ENCODE measurements at places on chromosomes 11 and 22.

GRCh38 chr22:28223826-28224225 is 304.8 kb upstream of the PITPNB start:
- no peak for DNase-seq

DNA sequence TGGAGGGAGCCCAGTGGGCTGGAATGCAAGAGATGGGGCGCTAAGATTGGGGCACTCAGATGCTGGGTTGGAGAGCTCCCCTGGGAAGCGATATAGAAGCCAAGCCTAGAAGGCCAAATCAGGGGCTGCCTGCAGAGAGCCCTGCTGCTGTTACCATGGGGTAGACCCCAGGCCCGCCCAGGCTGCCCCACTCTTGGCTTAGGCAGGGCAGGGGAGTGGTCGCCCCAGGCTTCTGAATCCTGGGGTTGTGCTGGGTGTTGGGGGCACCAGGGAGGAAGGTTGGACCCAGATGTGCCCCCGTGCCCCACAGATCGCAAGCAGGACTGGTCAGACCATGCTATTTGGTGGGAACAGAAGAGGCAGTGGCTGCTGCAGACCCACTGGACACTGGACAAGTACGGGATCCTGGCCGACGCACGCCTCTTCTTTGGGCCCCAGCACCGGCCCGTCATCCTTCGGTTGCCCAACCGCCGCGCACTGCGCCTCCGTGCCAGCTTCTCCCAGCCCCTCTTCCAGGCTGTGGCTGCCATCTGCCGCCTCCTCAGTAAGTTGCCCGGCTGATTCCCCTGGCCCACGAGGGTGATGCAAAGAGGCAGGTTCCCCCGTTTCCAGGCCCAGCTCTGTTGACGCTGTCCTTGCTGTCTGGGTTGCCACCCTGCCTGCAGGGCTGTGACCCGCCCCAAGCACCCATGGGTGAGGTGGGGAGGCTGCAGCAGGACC is 3.9 kb downstream of the FERMT3 start:
- no peak for DNase-seq

- no peak for DNase-seq
Observed at GRCh38 chr11:8361664-8362210, 98.1 kb upstream of the LMO1 start.

DNA sequence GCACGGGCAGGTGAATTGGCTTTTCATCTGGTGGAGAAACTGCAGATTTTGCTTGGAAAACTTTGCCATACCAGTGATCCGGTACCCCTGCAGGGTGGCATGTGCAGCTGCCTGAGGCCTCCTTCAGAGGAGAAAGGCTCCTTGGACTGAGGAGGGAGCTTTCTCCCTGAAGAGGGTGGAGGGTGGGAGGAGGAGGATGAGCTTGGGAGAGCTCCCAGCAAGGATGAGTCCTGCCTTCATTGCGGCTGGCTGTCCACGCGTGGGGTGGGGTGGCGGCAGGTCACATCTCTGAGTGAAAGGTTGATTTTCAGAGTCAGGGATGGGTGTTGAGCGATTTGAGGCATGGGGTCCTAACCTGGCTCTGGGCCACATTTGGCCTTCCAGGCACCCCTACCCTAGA is 96.8 kb downstream of the GRAMD1B start:
- no peak for DNase-seq

DNA sequence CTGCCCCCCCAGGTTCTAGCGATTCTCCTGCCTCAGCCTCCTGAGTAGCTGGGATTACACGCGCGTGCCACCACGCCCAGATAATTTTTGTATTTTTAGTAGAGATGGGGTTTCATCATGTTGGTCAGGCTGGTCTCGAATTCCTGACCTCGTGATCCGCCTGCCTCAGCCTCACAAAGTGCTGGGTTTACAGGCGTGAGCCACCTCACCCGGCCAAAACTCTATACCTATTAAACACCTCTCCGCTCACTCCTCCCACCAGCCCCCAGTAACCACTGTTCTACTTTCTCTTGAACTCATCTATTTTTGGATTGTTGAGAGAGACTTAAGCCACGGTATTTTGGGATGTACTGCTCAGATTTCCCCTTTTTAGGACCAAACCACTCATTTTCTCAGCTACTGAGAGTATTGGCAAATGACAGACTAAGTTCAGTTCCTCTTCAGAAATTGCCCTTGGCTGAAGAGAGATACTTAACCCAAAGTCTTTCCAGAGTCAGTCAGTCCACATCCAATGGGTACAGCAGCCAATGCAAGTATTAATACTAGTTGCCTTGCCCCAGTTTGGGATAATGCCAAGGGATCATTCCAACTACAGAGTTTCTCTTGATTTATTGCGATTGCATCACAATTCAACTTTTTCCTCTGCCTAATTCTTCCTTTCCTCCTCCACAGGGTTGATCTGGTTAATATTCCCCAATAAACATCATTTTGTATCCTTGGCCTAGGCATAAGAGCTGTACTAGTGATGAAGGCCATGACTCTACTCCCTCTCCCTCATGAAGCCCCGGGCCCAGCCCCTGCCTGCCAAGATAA is 36.8 kb upstream of the CSTF3 start:
- no peak for DNase-seq

GRCh38 chr11:126160345-126161022 is 51.0 kb downstream of the RPUSD4 start:
- no peak for DNase-seq

DNA sequence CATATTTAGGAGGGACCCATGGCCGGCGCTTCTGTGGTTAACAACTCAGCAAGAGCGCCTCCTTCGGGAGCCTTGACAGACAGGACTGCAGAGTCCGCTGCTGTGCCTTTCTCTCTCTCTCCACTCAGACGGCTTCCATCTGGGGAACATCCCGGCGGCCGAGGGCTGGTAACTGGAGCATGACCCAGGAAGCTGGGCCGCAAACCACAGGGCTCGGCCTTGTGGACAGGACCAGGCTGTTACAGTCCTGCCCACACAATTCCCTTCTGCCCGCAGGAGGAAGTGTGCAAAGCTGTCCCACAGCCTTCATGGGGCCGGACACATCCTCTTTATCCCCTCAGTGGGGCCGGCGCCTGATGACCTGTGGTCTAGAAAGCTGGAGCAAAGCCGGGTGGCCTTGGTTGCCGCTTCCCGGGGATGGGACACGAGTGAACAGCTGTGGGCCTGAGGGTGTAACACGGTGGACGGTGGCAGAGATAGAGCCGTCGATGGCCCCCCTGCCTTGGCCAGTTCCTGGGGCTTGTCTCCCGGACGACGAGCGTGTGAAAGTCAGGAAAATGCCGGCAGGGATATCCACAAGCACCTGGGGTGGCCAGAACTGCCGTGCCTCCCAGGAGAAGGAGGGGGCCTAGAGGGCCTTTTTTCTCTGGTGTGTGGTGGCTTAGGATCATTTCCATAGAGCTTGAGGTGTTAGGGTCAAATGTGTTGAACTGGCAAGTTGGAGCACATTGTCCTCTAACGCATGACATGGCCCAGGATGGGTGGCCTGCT is 50.1 kb downstream of the FBLN1 start:
- no peak for DNase-seq

- DNase-seq: no peak
Observed at GRCh38 chr11:36488096-36488495, 22.0 kb downstream of the TRAF6 start.

- DNase-seq: no peak
Observed at GRCh38 chr11:66124564-66124963, 54.5 kb downstream of the PACS1 start.

DNA sequence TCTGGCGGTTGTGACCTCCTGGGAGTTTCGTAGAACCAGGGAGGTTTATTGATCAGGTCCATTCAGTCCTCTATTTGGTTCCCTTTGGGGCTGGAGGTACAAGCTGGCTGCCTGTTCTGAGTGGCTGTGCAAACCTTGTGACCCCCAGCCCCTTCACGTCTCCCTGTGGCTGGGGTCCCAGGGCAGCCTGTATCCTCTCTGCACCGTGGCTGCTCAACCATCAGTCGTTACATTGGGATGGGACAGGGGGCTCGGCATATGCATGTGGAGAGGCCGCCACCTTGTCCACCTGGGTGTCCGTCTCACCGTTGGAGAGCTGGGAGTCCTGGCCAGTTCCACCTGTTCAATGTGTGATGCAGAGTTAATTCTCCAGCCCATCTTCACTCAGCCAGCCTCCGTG is 195.7 kb downstream of the TBC1D22A start:
- no peak for DNase-seq

DNA sequence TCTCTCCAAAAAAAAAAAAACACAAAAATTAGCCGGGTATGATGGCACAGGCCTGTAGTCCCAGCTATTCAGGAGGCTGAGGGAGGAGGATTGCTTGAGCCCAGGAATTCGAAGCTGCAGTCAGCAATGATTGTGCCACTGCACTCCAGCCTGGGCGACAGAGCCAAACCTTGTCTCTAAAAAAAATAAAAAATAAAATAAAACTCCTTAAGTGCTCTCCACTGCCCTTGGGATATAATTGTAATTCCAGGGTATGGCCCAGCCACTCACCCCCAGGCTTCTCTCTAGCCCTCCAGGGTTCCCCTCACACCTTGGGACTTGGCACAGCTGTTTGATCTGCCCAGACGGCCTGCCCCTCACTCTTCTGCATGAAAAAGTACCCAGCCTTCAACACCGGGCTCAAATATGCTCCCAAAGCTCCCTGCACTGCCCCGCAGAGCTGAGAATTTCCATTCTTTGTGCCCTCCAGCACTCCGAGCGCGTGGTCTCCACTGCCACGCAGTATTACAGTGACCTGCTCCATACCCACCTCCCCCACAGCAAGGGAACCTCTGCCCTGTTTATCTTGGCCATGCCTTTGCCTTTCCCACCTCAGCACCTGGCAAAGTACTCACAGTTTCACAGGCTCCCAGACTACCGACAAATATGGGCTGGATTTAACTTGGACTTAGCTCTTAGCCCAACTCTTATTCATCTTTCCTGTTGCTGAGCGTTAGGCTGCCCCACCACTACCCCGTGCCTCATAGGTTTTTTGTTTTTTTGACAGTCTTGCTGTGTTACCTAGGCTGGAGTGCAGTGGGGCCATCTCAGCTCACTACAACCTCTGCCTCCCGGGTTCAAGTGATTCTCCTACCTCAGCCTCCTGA is 7.6 kb upstream of the FTH1 start:
- no peak for DNase-seq

DNA sequence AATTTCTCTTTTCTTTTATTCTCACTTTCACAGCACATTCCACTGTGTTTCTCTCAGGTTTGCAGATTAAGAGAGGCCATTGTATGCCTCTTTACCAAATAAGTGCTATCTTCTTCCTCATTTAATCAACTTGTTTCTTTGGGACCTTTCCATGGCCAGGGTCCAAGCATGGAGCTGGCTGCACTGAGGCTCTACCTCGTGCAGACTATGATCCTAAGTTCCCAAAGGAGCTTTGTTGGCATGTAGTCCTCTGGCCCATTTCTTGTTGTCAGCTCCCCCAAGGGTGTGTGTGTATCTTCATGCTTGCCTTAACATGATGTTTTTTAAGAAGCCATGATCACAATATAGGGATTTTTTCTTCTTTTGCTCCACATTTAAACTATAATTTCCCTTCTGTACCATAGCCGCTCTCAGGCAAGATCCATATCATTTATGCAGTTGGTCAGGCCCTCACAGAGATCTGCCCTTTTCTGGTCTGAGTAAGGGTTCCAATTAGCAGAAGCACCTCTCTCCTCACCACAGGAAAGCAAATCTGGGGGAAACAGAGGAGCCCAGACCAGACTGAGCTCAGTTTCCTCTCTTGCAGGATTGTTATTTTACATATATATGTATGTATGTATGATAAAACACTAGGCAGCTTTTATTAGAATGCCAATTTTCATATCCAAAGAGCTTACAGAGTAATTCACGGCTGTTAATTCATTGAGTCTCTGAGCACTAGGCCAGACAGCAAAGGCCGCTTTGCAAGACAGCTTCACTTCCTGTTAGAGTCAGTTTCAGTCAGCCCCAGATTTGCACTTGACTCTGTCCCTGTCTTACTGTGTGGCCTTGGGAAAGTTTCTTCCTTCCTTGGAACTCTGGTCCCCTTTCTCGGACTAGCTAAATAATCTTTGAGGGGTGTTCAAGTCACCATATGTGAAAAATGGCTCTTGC is 34.3 kb downstream of the CYB5R2 start:
- no peak for DNase-seq

GRCh38 chr11:6505577-6506240 is 8.6 kb downstream of the DNHD1 start:
- peak; percentile 9 for DNase-seq

DNA sequence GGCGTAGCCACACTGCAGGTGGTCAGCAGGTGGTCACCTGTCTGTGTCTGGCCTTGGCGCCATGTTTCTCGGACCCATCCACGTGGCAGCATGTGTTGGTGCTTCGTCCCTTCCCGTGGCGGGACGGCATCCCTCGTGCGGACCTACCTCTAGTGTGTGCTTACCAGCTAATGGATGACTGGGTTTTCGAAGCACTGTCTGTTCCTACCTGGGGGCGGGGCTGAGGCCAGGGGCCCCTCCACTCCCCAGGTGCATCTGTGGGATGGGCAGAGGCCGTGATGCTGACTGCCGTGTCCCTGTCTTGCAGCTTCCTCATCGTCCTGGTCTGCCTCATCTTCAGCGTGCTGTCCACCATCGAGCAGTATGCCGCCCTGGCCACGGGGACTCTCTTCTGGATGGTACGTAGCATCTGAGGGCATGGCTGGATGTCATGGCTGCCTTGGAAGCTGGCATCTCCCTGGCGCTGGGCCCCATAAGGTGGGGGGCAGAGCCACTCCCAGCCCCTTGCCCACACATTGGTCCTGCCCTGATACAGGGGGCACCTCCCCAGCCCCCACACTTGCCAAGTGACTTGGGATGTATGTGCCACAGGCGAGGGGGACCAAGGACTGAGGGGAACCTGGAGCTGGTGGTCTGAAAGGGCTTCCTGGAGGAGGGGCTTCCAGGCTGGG is 82.9 kb downstream of the KCNQ1 start:
- DNase-seq: no peak

- no peak for DNase-seq
Observed at GRCh38 chr11:44747316-44747715, 20.6 kb downstream of the TSPAN18 start.

GRCh38 chr22:43862074-43862881 is at the start of gene SULT4A1:
SULT4A1 (minus strand) TSS chr22:43862513; CDS start chr22:43862382, 131 bp downstream.
- DNase-seq: no peak

DNA sequence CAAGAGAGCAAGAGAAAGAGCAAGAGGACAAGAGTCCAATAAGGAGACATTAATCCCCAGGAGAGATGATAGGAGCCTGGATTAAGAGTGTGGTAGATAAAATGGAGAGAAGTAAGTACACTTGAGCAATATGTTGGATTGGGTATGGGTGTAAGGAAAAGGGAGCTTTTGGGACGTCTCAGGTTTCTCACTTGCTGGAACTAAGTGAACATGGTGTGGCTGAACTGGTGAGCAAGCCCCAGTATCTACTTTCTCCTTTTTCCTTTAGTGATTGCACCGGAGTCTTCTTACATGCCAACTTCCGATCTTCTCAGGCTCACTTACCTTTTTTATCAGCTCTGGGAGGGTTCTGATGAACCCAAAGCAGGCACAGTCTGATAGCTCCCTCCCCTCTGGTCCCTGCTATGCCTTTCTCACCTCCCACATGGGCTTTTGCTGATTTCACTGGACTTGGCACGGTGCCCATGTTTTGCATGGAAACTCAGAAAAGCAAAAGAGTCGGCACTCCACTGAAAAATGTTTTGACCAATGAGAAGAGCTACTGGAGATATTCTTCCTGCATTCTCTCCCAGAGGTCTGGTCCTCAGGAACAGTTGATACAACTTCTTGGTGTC is 14.5 kb upstream of the APLNR start:
- no peak for DNase-seq

Data from iPS DF 19.7 (cell line).